ENCODE measurements at places on chromosomes 4 and X.

DNA sequence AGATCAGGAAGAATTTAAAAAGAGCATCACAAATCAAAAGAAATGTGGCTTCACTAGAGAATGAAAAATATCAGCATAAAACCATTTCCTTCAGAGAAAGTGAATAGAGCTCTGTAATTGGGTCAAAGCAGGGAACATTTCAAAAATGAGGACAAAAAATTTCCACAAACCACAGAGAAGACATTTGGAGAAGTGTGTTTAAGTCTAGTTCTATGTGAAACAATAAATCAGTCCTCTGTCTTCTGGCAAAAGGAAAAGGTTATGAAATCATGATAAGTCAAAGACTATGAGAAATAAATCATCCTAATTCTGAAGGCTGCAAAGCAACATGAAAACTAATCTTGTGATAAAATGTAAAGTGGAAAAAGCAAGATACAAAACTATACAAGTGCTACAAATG lies 27.9 kb downstream of the SMPX start:
- DNase-seq, result no peak

DNA sequence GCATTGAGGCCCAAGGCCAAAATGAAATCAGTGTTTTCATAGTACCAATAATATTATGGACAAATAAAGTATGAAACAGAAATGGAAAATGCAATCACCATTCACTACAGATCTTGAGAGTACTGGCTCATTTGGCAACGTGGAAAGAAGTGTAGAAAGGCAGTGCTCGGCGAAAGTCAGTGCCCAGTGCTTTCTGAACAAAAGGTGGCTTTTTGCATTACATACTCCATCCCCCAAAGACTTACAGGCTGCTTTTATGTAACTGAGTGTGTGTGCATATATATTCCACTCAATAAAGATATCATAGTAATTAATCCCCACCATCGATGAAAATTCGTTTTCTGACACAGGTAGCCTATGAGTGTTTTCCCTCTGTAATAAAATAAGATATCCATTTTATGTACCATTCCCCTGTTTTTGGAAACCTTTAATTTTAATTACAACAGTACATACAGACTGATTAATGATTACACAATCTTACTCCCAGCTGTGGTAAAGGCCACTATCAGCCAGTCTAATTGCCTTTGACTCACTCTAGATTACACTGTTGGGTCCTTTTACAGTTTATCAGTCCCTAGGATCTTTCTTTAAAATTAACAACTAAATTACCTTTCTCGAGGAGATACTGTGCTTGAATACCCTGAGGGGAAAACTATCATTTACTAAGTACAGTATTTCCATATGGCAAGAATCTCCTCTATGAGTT lies 65.9 kb downstream of the MAD2L1 start:
- no peak for DNase-seq

GRCh38 chr4:55107054-55107453 lies 18.3 kb downstream of the KDR start:
- no peak for DNase-seq

DNA sequence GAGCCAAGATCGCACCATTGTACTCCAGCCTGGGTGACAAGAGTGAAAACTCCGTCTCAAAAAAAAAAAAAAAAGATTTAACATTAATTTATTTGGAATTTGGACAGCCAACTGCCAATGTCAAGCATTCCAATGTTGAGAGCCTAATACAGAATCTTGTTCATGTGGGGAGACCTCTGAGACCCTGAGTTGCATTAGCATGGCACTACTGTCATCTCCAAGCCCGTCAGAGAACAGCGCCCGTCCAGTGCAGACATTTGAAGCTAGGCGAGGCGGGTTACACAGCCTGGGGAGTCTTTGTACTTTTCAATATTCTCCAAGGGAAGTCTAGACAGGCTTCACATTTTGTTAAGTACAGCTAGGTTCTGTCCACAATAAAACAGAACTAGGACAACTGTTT lies 126.7 kb downstream of the CHRNA9 start:
- no peak for DNase-seq

DNA sequence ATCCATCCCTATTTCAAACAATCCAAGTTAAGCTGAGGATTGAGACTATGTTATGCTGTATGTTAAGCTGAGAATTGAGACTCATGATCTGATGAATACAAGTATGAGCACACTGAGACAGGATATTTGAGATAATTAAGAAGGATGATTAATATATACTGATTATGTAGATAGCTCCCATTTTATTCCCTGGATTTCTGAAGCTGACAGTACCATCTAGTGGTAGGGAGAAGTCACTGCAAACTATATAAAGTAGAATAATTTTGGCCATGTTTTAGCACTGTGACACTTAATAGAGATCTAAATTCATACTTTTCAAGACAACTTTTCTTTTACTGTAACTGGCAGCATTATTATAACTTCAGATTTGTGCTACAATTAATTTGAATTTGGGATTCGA lies 63.8 kb upstream of the HPRT1 start:
- no peak for DNase-seq

DNA sequence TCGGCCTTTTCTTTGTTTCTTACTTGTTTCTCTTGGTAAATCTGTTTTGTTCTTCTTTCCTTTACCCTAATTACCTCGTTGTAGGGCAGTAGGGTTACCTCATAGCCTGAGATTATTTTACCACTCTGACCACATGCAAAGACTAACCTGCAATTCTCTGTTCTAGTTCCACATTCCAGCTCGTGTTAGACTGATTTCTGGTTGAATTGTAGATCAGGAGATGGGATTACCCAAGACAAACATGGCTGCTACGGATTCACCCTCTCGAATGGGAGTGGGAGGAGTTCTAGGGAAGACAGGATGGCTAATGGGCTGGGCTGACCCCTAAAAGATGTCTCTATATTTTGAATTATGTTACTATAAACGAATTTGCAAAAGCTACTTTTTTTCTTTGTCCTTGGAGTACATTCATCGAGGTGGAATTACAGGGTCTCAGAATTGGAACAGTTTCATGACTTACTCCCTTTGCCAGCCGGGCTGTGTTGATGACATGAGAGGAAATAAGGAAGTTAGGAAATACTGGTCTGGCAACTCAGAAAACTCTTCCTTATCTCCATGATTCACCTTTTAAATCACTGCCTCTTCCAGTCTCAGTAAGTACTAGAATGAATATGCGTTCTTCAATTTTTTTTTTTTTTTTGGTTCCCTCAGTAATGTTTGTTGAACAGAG lies 36.7 kb upstream of the FBXW7 start:
- DNase-seq, result no peak

GRCh38 chr4:85901500-85901899 lies 426.6 kb downstream of the ARHGAP24 start:
- DNase-seq, result no peak

GRCh38 chr4:161841759-161842158 lies 322.0 kb downstream of the FSTL5 start:
- DNase-seq, result no peak

DNA sequence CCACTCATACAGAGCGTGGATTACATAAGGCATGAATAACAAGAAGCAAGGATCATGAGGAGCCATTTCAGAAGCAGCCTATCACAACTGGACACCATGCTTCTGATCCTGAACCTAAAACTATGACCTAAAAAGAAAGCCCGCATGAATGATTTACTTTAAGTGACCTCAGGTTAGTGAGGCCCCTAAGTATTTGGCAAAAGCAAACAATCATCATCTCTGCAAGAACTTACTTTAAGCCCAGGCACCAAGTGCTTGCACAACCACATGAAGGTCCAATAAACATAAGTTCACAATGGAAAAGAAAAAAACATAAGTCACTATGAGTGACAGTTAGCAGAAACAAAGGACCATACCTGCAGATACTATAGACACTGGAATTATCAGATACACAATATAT lies 7.9 kb upstream of the MBTPS2 start:
- no peak for DNase-seq

DNA sequence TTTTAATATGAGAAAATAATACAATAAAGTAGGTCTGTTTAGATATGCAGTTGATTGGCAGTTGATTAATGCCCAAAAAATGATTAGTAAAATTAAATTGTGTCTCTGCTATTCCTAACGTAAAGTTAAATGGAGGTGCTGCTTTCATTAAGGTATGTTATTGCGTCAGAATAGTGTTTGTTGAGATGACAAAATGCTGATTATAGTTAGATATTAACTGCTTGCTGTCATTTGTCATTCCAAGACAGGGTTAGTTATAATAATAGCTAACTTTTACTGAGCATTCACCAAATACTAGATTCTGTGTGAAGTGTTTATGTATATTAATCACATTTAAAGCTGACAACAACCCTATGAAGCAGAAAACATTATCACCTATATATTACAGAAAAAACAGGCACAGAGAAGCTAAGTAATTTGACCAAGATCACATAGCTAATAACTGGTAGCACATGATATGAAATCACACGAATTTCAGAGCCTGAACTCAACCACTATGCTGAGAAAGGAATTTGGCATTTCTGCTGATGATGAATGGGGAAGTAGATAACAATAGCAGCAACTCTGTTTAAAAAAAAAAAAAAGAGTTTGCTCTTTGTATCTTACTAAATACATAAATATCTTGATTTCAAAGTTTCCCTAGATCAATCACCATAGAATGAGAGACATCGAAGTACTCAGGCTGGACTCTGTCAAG lies 59.7 kb upstream of the WDR44 start:
- DNase-seq, result no peak

DNA sequence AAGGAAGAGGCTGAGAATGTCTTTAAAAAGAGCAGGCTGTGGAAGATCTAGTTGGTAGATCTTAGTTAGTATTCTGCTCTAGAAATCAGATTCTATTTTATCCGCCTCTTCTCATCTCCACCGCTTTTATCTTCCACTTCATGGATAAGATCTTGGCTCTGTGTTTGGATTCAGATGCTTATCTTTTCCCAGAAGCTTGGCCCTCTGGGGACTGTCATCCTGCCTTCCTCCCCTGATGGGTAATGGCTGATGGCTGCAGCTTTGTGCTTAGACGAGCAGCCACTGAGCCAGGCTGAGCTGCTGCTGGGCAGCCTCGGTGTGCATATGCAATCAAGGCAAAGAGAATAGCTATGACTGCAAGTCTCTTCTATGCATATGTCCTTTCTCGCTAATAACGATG lies 23.5 kb downstream of the TRIML1 start:
- DNase-seq, result no peak

- DNase-seq, result no peak
Measured at GRCh38 chr4:38860788-38861424, 4.3 kb upstream of the TLR6 start.

- DNase-seq, result no peak
Measured at GRCh38 chr4:10671366-10671765, 13.2 kb downstream of the CLNK start.

DNA sequence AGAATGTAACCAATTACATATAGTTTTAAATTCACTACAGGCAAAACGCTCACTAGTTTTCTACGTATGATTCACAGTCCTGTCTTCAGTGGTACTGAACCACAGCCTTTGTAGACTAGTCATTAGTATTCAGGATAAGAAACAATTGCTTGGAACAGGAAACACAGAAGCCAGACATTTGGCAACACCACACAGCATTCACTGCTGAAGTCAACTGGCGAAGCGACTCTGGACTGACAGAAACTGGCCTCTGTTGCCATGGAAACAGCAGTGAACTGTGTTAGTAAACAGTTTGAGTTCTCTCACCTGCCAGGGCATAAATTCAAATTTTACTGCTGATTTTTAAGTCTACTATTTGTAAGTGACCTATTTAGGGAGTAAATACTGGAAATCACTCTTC lies 57.6 kb downstream of the MAPK10 start:
- DNase-seq, result no peak

DNA sequence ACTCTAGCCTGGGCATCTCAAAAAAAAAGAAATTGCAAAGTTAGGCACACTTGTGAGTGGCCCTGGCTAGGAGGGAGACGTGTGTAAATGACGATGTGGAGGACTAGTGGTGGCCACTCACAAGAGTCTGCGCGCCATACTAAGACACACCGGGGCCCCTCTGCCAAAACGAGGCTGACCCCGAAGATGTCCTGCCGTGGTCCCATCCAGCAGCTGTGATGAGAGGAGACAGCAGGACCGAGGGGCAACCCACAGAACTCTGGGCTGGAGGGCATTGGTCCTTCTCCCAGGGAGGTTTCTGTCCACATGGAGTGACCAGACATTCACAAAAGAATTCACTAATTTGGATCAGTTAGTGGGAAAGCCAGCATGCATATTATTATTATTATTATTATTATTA lies 47.4 kb downstream of the NOP14 start:
- no peak for DNase-seq

DNA sequence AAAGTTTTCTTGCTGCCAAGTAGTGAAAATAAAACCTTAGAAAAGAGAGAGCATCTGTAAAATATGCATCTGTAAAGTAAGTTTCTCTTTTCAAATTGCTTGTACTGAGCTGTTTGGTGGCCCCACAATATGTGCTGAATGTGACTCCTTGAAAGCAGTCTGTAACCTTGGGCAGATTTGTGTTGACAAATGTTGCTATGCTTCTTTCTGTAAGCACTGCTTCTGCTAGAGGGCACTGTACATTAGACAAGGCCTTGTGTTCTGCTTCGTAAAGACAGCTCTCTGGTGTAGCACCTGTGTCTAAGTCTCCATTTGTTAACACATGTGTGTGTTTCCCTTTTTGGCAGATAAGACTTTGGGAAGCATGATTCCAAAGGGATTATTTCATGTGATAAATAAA lies 56.6 kb upstream of the NRK start:
- no peak for DNase-seq

- DNase-seq, result no peak
Measured at GRCh38 chrX:82703551-82703950, 804.5 kb upstream of the POU3F4 start.

GRCh38 chrX:122579036-122579435 lies 605.0 kb upstream of the GRIA3 start:
- no peak for DNase-seq

- DNase-seq, result no peak
Measured at GRCh38 chr4:78726546-78726945, 49.6 kb upstream of the BMP2K start.

DNA sequence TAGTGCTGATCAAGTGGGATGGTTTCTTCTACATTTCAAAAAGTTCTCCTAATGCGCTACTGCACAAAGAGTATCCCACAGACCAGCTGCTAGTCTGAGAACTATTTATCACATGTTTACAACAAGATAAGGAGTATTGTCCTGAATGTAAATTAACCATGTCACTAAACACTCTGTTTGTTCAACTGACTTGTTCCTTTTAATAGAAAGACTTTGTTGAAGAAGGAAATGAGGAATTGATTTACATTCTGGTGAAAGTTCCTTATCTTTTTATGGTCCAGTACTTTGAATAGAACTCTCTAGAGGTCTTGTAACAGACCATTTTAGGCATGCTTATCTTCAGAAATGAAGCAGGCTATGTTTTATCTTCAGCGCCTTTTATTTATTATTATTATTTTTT lies 67.3 kb upstream of the IL13RA1 start:
- no peak for DNase-seq

DNA sequence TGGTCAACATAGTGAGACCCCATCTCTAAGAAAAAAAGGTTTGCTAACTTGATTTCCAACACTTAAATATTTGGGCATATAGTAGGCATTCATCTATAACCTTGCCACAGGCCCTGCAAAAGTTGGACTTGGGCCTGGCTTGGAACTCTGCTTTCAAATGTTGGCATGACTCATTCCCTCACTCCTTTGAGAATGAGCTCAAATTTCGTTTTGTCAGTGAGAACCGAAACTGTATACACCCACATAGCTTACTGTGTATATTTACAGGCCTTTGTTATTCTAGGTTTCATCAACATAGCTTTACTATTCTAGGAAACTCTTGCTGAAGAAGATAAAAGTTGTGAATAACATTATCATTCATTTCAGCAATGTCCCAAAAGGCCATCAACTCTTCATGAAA lies 88.7 kb upstream of the ELOVL6 start:
- DNase-seq, result no peak

Measured in stimulated activated CD8-positive, alpha-beta memory T cell treated with anti-CD3 and anti-CD28 coated beads, Interleukin-4, amount 100 ng/mL, for 1 hour (primary cell).